Mucosa of gallbladder (tissue), 1 donor: ENCODE measurements at places on chromosomes 7 and 10. TPM values are rescaled to one million over a fixed set of nuclear protein-coding genes. Genes with fewer than 3 reads are reported as not detected.

DNA sequence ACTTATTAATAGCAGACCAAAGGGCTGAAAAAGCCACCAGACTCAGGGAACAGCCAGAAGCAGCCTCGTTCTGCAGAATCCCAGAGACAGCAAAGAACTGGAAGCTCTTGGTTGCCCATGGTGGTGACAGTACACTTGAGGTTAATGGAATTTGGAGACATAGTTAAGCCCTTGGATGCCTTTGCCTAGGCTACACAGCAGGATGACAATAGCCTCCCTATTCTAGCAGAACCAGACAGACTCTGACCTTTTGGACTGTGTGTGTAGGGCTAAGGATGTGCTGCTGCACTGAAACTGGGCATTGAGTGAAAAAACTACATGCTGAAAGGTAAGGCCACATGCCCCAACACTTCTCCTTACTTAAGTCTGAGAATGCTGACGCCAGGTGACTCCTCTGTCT is 22.7 kb downstream of the OTUD1 start:
- no peak for DNase-seq

DNA sequence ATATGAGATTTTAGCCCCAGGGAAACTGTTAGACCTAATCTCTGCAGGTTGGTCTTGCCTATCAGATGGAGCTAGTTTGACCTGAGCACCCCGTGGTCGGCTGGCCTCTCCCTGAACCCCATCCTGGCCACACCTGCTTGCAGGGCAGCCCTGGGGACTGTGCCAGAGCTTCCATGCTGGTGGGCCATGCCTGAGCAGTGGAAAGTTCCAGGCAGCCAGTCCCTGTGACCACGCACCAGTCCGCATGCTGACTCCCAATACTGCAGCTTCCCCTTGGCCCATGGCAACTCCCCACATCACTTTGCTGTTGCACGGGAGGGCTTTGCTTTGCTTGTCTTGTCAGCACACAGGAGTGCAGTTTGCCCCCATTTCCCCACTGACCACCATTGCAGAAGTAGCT is 427.8 kb upstream of the SEMA3D start:
- no peak for DNase-seq

DNA sequence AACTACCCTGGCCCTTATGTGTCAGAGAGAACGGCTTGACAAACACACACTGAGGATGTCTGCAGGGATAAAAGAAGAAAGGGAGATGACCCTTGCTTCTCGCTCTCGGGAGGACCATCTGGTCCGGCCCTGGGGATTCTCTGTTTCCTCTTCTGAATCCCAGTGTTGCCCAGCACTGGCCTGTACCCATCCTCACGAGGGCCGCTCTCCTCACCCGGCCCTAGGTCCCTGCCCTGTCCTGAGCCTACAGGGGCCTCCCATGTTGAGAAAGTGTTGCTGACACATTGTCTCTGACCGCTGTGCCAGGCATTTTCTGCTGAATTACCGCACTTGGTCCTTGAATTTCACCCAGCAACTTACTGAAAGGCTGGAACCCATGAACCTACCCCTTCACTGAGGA is 171.9 kb upstream of the LANCL2 start:
- no peak for DNase-seq

GRCh38 chr7:1670894-1671593 is 967 bp downstream of the ELFN1 start:
- no peak for DNase-seq

DNA sequence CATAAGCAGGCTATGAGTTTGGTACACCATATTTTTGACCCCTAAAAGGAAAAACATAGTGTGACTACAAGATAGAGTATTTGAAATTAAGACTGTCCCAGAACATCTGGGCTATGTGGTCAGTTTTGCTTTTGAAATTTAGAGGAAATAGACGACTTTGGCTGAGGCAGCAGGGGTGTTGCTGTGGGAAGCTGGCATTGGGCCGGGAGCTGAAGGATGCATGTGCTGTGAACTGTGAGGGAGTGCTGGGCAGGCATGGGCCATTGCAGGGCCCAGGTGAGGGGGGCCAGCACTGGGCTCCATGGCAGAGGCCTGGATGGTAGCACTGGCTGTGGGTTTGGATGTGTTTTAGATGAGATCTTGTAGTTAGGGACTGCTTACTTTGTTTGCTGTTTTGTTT is 168.3 kb downstream of the BMPER start:
- no peak for DNase-seq

DNA sequence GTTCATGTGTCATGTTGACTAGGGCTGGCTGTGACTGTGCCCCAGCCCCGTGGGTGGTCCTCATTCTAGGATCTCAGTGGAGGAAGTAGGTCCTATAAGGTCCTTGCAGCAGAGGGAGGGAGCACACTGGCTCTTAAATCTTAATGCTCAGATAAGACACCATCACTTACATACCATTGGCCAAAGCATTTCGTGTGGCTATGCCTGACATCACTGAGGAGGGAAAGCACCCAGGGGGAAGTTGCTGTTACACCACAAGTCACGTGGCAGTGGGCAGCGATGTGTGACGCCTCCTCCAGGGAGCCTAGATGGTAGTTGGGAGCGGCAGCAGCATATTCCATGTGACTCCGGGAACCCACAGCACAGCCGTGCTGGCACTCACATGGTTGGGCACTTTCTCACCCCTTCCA is 224.7 kb upstream of the SH2B2 start:
- DNase-seq, result peak; percentile 18

DNA sequence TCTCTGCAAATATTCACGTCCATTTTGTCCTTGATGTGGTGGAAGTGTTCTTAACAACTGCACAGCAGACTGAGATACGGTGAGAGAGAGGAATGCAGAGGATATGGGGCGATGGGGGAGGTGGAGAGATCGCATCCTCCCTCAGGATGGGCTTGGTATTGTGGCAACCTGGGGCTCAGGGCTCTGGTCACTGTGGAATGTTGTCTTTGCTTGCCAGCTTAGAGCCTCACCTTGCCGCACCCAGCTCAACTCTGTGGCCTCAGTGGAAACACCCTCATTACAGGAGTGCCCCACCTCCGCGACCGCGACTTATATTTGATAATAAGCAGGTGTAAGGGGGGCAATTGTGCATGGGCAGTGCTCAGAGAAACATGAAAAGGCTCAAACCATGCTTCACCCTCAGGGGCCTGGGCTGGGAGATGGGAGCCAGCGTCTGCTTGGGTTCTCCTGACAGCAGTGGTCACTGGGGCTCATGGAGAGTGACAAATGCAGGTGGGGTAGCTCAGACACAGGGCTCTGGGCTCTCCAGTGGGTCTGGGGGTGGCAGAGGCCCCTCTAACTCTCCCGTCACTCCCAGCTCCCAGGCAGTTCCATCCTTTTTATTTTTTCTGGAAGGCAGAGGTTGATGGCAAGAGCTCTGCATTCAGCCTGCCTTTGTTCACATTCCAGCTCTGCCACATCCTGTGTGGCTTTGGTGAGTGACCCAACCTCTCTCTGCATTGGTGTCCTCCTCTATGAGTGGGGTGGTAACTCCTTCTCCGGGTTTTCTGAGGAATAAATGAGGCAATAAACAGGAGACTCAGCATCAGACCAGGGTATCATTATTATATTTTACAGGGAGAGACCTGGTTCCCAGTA is 43.1 kb upstream of the EMX2 start:
- no peak for DNase-seq

- no peak for DNase-seq
Observed at GRCh38 chr10:94066411-94066810, 72.7 kb downstream of the PLCE1 start.

- DNase-seq, result no peak
Observed at GRCh38 chr10:16904049-16904448, 86.8 kb upstream of the RSU1 start.

- no peak for DNase-seq
Observed at GRCh38 chr10:23630376-23630775, 191.5 kb downstream of the OTUD1 start.

Gene GDF10
- 0.52 TPM for total RNA-seq

DNA sequence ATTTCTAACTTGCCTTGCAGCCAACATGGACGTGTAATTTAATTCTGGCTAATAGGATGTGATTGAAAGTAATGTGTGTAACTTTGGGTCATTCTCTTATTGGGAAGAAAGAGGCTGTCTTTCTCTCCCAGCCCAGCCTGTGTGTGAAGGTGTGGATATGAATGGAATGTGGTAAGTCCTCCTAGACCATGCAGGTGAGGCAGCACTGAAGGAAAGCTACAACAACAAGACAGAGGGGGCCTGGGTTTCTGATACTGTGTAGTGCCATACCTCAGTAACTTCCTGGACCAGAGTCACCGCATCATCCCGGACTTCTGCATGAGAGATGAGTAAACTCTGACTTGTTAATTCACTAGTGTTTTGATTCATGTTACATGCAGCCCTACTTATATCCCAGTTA is 237.0 kb downstream of the EXOC4 start:
- DNase-seq, result no peak

GRCh38 chr7:90856351-90857070 is 260.4 kb downstream of the CDK14 start:
- no peak for DNase-seq
